RKO (cell line): ENCODE measurements at places on chromosomes 13 and 19.

DNA sequence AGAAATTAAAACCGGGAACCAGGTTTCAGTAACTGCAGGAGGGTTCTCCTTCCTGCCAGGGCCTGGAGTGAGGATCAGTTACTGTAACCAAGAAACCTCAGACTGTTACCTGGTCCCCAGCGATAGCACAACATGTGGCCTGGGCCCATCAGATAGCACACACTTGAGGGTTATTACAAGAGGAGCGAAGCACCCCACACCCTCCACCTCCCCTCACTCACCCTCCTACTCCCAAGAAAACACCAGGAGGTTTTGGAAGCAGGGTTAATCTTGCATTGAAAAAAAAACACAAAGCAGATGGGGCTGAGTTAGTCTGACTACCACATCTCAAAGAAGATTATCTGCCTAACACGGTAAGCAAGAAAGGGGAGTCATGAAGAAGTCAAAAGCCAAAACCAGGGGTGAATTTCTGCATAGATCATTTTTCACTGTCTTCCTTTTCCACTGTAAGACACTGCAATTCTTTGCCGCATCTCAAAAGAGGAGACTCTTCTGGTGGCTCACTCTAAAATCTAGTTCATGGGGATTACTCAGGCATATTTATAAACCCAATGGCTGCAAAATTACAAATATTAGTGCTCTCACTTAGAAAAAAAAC, 75.9 kb upstream of the DOCK9 start:
- DNase-seq: no peak

- no peak for DNase-seq
These were observed 59.6 kb downstream of the GPALPP1 start for GRCh38 chr13:45048890-45049407.

GRCh38 chr13:20636079-20636478, 67.4 kb upstream of the IL17D start:
- DNase-seq: no peak

- no peak for DNase-seq
These were observed 5.8 kb upstream of the ILF3 start for GRCh38 chr19:10648360-10648759.

DNA sequence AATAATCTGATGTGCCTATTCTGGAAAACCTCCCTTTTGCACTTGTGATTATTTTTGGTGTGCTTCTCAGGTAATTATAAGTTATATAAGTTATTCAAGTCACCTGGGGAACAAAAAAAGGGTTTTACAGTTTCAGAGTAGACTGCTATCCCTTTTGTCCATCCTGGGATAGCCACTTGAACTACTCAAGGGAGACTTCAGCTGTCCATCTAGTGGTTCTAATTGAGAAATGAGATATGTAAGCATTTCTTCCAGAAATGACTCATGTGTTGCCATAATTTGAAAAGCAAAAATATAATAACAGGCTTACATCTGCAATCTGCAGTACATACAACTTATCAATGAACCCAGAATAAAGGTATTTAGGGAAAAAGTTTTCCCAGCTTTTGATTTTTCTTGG, 20.4 kb downstream of the UBL3 start:
- no peak for DNase-seq

- no peak for DNase-seq
These were observed 40.6 kb downstream of the COL4A2 start for GRCh38 chr13:110347535-110348308.

DNA sequence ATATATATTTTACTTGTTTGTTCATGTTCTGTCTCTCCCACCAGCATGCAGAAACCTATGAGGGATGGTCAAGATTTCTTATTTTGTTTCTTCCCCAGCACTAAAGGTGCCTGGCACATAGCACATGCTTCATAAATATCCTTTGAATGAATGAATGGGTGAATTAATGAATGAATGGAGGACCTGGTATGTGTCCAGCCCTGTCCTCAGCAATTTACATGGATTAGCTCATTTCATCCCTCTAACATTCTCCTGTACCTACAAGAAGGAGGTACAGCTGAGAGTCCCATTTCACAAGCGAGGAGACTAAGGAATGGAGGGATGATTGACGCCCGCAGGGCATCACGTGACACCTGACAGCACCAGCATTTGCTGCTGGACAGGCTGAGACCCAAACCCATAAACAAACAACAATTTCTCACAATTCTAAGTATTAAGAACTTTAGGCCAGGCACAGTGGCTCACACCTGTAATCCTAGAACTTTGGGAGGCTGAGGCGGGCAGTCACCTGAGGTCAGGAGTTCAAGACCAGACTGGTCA, 6.8 kb upstream of the BCAT2 start:
- DNase-seq: no peak

GRCh38 chr13:37878921-37879320, 9.3 kb upstream of the TRPC4 start:
- no peak for DNase-seq

DNA sequence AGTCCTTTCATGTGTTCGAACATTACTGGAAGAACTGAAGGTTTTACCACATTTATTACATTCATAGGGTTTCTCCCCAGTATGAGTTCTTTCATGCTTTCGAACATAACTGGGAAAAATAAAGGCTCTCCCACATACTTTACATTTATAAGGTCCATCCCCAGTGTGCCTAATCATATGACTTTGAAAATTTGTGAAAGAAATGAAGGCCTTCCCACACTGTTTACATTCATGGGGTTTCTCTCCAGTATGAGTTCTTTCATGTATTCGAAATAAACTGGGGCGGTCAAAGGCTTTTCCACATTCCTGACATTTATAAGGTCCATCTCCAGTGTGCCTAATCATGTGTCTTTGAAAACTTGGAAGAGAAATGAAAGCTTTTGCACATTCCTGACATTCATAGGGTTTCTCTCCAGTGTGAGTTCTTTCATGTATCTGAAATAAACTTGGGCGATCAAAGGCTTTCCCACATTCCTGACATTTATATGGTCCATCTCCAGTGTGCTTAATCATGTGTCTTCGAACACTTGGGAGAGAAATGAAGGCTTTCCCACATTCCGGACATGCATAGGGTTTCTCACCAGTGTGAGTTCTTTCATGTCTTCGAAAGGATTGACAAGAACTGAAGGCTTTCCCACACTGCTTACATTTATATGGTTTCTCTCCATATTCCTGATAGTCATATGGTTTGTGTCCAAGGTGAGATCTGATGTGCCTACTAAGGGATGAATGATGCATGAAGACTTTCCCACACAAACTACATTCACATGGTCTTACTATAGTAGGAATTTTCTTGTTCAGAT, 24.0 kb downstream of the ZNF564 start:
- DNase-seq: no peak

- DNase-seq: no peak
These were observed 139.4 kb downstream of the SIPA1L3 start for GRCh38 chr19:38046254-38047048.

GRCh38 chr13:29270271-29270985, 325.1 kb downstream of the SLC7A1 start:
- no peak for DNase-seq

DNA sequence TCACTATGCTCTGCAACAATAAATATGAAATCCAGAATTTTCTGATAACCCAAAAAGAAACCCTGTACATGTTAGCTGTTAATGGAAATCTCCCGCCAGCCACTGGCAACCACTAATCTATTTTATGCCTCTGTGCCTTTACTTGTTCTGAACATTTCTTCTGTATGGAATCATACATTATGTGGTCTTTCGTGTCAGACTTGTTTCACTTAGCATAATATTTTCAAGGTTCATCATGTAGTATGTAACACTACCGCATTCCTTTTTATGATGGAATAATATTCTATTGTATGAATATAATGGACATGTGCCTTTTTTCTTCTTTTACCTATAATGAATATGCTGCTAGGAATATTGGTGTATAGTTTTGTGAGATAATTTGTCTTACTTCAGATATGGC, 1123.3 kb downstream of the EFNB2 start:
- no peak for DNase-seq

DNA sequence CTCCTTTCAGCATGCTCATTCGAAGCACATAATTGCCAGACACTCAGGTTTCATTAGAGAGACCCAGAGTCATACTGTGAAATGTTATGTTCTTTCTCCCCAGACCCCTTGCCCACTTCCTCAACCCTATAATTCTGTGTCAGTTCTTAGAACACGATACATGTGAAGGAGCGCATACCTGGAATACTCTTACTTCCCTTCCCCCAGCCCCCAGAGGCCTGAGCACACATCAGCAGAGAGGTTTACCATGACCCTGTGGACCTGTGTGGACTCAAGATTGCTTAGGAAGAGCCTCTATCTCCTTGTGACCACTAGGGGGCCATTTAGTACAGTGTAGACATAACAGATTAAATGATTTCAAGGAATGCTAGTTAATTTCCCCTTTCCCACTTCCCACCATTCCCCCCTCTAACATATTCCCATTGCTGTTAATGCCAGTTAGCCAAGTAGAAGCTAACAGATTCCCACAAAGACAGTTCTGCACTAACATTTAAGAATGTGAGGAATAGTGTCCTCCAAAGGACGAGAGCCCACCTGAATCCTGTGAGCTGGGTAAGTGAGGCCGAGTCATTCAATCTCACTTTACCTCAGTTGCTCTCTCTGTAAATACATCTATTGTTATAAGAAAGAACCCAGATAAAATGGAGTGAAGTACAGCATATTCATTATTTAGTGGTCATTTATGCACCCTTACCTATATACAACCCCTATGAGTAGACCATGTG, 154.2 kb upstream of the MAB21L1 start:
- peak; percentile 76 for DNase-seq
